SHP77 (cell line): ENCODE measurements at places on chromosomes 4 and X.

GRCh38 chrX:13449441-13449840, 120.0 kb upstream of the EGFL6 start:
- DNase-seq: no peak

- DNase-seq: no peak
Measured at GRCh38 chr4:75344915-75345314, 169.3 kb downstream of the RCHY1 start.

DNA sequence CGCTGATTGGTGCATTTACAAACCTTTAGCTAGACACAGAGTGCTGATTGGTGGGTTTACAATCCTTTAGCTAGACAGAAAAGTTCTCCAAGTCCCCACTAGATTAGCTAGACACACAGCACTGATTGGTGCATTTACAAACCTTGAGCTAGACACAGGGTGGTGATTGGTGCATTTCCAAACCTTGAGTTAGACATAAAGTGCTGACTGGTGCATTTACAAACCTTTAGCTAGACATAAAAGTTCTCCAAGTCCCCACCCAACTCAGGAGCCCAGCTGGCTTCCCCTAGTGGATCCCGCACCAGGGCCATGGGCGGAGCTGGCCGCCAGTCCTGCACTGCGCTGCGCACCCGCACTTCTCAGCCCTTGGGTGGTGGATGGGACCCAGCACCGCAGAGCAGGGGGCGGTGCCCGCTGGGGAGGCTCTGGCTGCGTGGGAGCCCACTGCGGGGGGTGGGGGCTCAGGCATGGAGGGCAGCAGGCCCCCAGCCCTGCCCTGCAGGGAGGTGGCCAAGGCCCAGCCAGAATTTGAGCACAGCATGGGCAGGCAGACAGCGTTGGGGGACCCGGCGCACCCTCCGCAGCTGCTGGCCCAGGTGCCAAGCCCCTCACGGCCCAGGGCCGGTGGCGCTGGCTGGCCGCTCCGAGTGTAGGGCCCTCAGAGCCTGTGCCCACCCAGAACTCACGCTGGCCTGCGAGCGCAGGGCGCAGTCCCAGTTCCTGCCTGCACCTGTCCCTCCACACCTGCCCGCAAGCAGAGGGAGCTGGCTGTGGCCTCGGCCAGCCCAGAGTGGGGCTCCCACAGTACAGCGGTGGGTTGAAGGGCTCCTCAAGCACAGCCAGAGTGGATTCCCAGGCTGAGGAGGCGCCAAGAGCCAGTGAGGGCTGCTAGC, 608.9 kb upstream of the LCORL start:
- DNase-seq: no peak

- DNase-seq: no peak
Measured at GRCh38 chr4:38491854-38492478, 172.0 kb upstream of the KLF3 start.

DNA sequence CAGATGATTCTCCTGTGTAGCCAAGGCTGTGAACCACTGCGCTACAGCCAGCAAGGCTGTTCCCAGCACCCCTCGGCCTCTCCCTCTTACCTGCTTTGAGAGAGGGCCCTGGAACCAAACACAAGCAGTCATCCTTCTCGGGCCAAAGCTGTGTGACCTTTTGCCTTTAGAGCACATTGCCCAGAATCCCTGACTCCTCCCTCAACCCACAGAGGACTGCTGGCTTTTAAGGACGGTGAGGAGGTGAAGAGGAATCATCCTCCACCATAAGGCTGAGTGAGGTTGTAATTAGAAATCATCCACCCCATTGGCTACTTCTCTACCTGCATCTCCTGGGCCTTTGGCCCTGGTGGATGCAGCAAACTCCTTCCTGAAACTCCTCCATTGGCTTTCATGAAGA, 93.6 kb upstream of the PJA1 start:
- no peak for DNase-seq

- DNase-seq: no peak
Measured at GRCh38 chr4:1763070-1763549, 30.0 kb upstream of the FGFR3 start.

- DNase-seq: no peak
Measured at GRCh38 chr4:183492791-183493222, 12.1 kb upstream of the ING2 start.

DNA sequence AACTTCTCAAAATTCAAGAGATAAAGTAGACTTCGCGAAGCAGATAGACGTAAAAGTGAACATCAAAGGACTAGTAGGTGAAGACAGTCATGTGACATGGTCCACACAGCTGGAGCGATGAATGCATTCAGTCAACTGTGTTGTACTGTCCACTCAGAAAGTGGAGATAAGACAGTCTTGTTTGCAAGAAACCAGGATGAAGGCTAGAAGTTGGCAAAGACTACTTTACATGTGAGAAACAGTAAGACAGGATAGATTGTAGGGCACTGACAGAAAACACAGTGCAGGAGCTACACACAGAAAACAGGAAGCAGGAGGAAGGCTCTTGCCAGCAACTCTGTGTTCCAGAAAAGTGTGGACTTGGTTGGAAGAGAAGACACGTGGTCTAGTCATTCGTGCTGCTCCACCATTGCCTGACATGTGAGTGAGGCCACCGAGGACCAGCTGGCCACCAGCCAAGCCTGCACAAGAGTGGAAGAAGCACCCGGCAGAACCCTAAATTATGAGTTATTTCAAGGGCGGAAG, 78.9 kb downstream of the FAT1 start:
- no peak for DNase-seq

DNA sequence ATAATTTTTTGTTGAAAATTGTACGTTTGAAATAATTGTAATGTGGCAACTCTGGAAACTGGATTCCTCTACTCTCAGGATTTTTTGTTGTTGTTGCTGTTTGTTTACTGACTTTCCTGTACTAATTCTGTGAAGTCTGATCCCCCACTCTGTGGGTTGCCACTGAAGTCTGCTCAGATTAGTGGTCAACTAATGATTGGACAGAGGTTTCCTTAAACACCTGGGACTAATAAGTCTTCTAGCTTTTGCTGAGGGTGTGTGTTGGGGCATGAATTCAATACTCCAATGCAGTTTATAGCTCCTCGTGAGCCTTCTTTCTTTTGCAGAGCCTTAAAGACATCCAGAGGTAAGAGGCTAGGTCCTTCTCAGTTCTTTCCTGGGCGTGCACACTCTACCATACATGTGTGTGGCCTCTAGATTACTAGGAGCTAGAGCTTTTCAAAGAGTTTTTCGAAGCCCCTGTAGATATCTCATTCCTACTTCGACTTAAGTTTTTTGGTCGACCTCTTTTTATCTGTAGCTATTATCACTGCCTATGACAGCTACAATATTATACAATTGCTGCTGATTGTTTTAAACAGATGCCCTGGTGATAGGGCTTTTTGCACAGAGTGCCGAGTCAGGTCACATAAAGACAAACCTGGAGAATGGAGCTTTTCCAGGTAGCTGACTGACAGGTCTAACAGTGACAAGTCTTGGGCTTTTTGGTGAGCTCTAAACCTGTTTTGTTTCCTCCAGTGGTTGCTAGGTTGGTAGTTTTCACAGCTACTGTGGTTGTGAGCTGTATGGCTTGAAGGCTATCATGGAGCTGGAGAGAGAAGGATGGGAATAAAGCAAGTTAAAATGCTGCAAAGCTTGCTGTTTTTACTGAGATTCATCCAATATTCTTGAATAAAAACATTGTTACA, 34.0 kb downstream of the BMP2K start:
- no peak for DNase-seq

GRCh38 chr4:125387770-125388169, 73.0 kb downstream of the FAT4 start:
- DNase-seq: no peak

DNA sequence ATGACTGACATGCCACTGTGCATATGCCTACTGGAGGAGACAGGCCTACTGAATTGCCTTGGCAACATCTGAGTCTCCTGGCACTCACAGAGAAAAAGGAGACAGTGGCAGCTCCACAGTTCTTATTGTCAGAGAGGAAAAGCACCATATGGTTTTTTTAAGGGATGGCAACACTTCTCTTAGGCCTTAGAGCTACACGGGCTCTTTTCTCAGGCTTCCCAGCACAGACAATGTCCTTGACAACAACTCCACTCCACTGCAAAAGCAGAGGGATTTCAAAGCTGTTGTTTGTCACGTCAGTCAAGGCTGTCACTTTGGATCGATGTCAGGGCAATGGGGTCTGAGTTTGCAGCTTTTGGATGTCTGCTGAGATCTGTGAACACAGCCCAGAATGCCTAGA, 4.7 kb upstream of the CLCN4 start:
- no peak for DNase-seq

DNA sequence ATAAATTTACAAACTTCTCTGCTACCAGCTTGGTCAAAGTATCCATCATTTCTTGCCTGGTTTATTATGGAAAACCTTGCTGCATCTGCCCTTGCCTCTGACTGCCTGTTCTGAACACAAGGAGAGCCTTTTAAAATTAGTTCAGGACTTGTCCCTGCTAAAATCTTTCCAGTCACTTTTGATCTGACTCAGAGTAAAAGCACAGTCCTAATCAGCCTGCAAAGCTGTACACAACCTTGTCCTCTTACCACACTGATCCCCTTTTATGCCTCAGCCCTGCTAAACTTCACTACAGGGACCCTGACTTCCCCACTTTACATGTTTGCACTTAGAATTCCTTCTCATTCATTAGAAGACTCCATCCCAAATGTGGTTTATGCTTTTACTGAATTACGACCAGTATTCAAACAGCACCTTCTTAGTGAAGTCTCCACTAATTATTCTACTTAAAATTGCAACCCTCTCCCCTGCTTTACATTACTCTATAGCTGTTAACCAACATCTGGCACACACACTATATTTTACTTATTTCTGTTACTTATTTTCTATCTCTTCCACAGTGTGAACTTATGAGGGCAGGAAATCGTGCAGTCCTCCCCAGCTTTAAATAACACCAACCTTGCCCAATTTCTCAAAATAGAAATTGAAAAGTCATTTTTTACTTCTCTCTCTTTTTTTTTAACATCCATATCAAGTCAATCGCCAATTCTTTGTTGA, 6.3 kb downstream of the GABRA4 start:
- no peak for DNase-seq

DNA sequence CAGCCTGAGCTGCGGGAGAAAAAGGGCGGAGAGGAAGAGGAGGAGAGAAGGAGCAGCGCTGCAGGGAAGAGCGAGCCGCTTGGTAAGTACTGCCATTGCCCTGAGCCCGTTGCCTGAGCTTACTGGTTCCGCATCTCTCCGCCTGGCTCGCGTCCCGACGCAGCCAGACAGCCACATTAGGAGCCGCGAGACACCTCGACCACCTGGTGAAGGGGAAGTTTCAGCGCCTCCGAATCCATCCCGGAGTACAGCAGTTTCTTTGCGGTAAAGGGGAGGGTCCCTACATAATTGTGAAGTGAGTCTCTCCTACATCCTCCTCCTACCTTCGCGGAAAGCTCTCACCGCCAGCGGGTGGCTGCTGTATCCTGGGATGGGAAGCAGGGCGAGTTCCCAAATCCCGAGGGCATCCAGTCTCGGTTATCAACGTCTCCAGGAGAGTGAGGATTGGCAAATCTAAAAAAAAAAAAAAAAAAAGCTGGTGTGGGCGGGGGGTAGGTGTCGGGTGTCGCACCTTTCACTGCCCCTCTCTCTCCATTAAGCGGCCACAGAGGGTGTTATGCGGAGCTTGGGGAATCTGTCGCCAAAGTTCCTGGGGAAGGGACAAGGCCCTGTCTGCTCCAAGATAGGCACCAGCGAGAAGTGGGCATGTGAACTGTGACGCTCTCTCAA, 7.9 kb downstream of the TBX22 start:
- DNase-seq: no peak

GRCh38 chrX:19070555-19070994, 51.7 kb downstream of the ADGRG2 start:
- DNase-seq: no peak

DNA sequence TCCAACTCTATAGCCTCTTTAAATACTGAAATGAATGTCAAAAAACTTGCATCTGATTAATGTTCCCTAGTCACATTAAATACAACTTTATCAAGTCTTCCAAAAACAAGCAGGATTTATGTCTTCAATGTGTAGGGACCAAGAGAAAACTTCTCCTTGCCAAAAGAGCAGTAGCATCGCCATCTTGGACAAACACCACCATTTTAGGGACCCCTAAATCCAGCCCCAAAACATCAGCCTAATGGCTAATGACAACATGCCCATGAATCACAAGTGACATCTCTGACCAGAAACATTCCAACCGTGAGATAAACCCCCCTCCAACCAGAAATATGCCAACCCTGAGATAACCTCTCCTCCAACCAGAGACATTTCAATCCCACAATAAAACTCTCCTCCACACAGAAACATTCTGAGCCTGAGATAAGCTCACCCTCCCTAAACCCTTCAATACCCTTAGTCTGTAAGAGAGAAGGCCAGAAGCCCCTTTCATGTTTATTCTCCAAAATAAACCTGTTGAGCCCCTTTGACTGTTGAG, 697.4 kb downstream of the TRAM1L1 start:
- DNase-seq: no peak

GRCh38 chrX:7093305-7093704, 54.2 kb upstream of the STS start:
- DNase-seq: no peak

DNA sequence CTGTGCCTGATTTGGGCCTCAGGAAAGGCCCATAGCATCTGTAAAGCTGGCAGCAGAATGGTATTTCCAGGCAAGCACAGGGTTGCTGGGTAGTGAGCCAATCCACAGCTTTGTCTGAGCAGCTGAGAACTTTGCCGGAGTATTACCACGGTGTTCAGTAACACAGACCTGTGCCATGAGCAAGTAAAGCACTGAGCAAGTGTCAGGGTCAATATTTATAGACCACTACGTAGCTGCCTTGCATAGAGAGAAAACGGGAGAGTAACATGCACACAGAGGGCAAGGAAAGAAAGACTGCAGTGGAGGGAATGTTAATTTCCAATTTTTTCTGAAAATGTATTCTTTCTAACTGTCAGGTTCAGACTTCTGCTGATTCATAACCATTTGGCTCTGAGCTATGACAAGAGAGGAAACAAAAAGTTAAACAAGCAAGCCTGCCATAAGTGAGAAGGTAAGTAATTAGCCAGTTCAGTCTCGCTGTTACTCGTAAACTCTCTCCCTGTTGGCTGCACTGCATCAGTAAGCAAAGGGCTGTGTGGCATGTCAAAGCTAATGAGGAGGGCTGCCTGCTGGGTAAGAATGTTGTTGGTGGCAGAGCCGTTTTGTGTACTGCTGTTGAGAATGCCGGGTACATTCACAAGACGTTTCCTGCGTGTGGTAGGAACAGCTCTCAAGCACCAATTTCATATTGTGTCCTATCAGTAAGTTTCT, 238.1 kb downstream of the BMPR1B start:
- peak; percentile 6 for DNase-seq

- DNase-seq: no peak
Measured at GRCh38 chr4:136985683-136986082, 546.6 kb downstream of the PCDH18 start.

DNA sequence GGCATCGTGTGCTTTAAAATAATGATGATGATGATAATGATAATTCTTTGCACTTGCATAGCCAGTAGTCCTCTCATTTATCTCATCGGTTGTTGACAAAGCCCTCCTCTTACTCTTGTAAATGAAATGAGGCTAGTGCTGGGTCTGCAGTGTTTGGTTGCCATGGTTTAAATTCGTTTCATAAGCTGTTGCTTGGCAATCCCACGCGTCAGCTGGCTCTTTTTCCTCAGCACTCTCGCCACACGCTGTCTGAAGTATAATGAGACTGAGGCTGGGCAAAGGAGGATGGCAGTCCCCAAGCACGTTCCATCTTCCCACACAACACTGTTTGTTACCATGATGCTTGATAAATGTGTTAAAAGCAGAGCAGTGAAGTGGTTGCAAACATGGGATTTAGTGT, 15.5 kb downstream of the PAGE4 start:
- no peak for DNase-seq
